ENCODE measurements at places on chromosomes 4 and X.

DNA sequence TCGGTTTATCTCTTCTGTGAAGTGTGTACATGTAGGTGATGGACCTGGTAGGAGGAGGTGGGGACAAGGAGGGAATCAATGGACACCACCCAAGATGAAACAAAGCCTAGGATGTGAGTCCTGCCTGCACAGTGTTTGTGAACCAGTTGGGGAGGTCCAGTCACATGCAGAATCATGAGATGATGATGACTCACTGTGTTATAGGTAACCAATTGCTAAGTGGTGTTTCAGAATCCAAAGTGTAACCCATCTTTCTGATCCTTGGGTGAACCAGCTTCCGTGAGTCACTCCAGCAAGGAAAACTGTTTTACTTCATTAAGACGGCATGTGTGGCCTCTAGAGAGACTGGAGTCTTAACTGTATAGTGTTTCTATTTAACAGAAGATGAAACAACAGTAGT lies 57.9 kb upstream of the HPF1 start:
- no peak for DNase-seq

DNA sequence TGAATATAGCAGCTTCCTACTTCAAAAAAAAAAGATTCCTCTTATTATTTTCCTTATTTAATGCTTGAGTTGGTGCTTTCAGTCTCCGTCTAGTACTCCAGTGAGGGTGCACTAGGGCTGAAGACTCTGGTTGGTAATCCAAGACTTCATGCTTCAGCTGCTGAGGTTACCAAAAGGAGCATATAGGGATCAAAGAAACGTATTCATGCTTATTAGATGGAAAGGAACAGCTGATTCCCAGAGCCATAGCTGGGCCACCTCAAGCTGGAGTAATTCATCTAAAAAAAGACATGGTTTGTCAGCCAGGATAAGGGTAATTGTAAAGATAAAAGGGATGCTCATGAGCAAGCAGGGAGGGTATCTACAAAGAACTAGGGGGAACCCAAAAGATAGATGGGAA lies 131.7 kb upstream of the FAM47B start:
- DNase-seq, result no peak

- peak; percentile 54 for DNase-seq
Measured at GRCh38 chr4:6953751-6954380, 44.2 kb downstream of the TBC1D14 start.

GRCh38 chr4:128337863-128338262 lies 50.2 kb upstream of the PGRMC2 start:
- DNase-seq, result no peak

- no peak for DNase-seq
Measured at GRCh38 chr4:81757691-81758090, 286.0 kb upstream of the RASGEF1B start.

- peak; percentile 13 for DNase-seq
Measured at GRCh38 chr4:13701937-13702446, 74.5 kb upstream of the BOD1L1 start.

GRCh38 chr4:120052856-120053255 lies 13.8 kb downstream of the MAD2L1 start:
- DNase-seq, result no peak

GRCh38 chr4:16205298-16206164 lies 20.7 kb downstream of the TAPT1 start:
- no peak for DNase-seq

GRCh38 chr4:143420227-143420626 lies 83.6 kb downstream of the GAB1 start:
- no peak for DNase-seq

- peak; percentile 8 for DNase-seq
Measured at GRCh38 chr4:180150818-180151217, 2092.4 kb upstream of the TENM3 start.

GRCh38 chr4:80371046-80371445 lies 35.5 kb downstream of the CFAP299 start:
- no peak for DNase-seq

DNA sequence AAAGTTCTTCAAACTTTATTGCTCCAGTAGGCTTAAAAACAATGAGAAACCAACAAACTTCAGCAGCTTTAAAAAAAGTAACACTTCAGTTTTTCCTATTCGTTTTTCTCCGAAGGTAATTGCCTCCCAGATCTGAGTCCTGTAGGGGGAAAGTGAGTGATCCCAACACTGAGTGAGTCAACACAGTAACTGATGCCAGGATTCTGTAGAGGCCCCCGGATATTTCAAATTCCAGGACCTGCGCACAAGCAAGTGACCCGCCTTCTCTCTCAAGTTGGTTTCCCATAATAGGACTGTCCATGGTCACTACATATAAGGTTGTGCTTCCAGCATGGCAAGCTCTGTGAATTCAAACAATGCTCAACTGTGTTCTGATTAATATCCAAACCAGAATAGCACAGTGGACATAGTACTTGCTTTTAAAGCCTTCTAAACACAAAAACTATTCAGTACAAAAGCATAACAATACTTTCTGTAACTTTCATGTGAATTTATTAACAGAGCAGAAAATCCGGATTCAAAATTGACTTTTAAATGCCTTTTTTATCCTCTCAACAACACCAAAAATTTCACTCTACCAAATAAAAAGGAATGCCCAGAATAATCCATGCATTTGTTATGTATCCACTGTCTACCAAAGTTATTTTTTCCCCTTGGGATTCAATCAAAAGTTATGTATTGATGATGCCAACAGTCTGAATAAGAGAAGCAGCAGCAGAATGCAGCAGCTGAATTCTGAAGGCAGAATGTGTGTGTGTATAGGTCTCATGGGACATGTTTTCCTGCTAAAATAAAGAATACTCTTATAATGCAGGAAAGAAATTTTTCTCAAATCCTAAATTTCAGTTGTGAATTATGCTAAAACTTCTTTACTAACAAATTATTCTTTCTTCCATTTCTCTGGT lies at the start of gene DMD:
DMD (minus strand) TSS at position 194 of the 905 bp plus-strand sequence. CDS start 237 bp downstream, outside the sequence.
- no peak for DNase-seq

- DNase-seq, result no peak
Measured at GRCh38 chr4:891747-892146, 40.4 kb downstream of the GAK start.

- no peak for DNase-seq
Measured at GRCh38 chr4:139015948-139016471, 429 bp downstream of the NOCT start.

DNA sequence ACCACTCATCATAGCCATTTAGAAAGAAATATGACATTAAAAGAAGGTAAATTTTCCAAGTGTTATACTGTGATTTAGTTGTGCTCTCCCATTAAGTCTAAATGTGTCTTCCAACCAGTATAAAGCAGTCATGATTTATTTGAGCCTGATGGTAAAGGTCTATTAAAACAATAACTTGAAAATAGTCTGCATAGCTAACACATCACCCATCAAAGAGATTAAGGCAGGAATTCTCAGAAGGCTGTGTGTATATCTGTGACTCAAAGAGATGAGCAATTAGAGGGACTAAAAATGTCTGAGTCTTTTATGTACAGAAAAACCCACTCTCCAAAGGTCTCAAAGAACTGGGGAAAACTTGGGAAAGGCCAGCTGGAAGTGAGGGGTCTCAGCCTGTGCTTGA lies 70.3 kb upstream of the IQCM start:
- no peak for DNase-seq

GRCh38 chr4:23890369-23891063 lies 669 bp upstream of the PPARGC1A start:
- DNase-seq, result no peak

DNA sequence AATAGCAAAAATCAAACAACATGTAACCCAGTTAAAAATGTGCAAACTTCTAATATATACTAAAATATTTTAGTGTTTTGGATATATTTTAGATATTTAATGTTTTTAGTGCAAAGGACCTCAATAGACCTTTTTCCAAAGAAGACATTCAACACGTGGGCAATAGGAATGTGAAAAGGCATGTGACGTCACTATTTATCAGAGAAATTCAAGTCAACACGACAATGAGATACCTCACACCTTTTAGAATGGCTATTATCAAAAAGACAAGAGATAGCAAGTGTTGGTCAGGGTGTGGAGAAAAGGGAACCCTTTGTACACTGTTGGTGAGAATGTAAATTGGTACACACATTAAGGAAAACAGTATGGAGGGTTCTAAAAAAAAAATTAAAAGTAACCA lies 115.6 kb upstream of the FAM47B start:
- no peak for DNase-seq

DNA sequence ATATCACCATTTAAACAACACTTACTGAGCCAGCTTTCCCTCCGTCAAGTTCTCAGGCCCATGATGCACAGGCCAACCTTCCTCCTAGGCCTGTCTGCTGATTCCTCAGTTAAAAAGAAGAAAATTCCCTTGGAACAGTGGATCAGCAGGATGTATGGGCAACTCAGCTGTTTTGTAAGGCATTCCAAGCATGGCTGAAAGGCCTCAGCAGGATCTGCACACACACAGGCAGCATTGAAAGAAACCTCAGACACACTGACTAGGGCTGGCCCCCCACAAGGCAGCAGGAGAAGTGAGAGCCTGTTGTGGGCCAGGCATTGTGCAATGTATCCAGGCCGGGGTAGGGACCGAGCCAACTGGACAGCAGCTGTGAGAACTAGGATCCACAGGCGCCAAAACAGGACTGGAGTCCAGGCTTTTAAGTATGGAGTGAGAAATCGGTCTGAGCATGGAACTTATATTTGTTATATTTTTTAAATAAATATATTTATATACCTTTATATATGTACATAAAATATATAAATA lies 171.4 kb downstream of the NWD2 start:
- DNase-seq, result no peak

- no peak for DNase-seq
Measured at GRCh38 chr4:13992975-13993520, 365.5 kb upstream of the BOD1L1 start.

DNA sequence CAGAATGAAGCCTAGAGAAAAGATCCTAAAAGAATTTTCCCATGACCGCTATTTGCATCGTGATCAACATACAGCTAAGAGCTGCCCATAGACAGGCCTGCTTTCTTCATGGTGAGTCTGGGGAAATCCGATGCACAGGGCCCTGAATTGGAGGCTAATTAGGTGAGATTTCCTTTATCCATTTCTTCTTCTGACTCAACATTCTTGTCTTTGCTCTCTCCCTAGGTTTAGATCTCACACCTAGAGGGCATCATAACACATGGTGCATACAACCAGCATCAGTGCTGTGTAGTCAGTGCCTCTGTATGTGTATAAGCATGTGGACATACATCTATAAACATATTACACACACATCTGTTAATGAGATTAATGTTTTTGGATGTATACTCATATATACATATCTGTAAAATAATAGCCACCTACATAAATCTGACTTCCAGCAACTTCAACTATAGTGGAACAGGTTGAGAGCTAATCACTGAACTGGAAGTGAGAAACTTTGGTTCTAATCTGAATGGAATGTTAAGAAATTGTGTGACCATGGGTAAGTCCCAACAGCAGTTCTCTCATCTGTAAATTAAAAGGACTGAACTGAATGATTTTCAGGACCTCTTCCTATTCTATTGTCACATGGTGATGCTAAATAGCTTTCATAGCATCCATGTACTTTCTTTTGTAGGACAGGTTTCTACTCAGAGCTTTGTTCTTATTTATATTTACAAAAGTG lies 17.5 kb downstream of the GATB start:
- DNase-seq, result no peak

DNA sequence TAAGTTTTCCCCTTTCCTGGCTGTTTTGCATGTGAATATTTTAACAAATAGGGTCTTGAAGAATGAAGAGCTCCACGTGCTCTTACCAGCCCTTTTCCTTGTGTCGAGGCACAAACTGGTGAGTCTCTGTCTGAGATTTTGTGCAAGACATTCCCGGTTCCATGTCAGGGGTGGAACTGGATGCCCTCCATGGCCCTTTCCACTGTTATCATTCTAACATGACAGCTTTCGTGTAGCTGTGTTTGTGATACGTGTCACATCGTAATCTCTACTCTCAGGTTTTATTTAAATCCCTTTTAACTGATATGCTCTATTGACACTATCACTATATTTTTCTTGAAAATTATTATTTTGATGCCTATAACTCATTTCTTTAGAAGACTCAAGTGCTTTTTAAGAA lies 130.4 kb downstream of the SORBS2 start:
- no peak for DNase-seq

DNA sequence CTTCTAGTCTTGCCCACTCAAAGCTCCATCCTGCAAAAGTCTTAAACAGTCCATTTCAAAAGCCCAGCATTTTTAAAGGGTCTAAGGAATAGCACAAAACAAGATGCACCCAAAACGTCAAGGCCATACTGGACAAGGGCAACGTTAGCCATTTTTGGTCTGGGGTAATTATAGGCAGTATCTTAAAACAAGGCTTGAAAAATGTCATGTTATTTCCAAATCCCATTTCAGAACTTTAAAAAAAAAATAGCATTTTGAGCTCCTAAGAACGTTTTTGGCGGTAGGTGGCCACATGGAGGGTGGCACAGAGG lies 584 bp upstream of the TMEM165 start:
- no peak for DNase-seq

DNA sequence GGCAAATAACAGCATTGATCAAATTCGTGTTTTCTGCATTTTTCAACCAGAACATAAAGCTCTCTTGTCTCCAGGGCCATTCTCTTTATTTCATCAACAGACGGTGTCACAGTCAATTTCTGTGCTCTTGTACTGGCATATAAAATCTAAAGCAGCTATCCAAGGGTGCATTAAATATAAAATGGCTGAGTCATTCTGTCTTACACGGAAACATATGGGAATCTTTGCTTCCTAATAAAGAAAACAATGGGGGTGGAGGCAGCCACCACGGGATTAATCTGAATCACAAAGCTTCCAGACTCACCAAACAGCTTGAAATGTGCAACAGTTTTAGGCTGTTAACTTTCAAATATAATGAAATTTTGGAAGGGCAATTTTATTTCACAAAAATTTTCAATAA lies 132.6 kb downstream of the IL15 start:
- DNase-seq, result no peak

- no peak for DNase-seq
Measured at GRCh38 chrX:148024425-148025148, 43.5 kb downstream of the FMR1NB start.

DNA sequence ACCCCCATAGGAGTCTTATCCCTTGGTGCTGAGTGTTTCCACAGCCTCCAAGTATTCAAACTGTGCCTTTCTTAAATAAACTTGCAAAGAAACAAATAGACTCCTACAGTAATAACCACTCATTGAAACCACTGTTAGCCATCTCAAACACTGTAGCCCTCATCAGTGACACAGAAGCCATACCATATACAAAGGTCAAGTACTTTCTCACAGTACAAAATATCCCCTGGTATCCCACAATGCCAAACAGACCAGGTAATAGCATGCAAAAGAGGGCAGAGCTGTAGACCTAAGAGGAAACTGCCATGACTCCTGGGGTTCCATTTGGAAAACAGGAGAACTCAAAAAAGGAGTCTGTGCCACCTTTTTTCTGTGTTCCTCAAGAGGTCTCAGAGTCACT lies 173.8 kb upstream of the PPP1R2C start:
- no peak for DNase-seq

DNA sequence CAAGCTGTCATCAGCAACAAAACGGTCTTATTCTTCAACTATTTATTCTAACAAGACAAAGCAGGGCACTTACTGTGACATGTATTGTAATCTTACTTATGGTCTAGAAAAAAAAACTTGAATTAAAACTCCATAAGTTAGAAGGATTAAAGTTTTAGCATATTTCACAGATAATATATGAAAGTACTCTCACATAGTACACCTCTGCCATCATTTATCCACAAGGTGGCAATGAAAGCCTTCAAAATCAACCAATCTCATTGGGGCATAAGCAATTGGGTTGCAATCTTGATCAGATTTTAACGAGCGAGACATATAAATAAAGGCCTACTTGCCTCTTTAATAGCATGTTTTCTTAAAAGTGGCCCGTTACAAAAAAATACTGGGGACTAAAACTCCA lies 1382.9 kb downstream of the FAM133A start:
- DNase-seq, result no peak

Data from HCT116 (cell line).